IPS DF 6.9 (cell line): ENCODE measurements at places on chromosomes 6 and 20.

DNA sequence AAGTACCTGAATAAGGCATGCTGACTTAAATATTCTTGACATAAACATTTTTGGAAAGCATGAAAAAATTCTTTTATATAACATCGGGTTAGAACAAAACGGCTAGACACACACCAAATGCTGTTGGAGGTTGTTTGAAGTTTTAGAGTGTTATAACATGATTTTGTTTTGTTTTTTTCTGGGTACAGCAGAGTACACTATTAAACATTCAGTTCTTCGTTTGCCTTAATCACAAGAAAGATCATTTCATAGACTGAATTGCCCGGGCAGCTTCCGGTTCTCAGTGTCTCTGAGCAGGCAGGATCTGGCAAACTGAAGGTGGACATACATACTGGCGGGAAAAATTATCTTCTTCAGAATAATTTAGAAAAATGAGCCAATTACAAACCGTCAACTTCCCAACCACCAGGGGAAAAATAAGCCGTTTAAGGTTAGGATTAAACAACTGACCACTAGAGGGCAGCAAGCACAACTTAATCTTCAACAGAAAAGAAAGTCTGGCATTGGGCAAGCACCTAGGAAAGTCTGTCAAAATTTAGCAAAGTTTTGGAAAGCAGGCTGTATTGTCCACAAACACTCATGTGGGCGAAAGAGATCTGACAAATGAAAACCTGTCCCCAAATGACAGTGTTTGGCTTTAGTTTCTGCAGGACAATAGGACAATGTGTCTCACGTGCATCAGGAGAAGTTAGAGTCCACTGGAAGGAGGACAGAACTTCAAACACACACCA is 15.0 kb downstream of the ZNF217 start:
- DNase-seq, result peak; percentile 75

- no peak for DNase-seq
Measured at GRCh38 chr6:137873273-137873762, 6.3 kb downstream of the TNFAIP3 start.

- no peak for DNase-seq
Measured at GRCh38 chr20:36929290-36929689, 22.2 kb downstream of the SAMHD1 start.

- DNase-seq, result no peak
Measured at GRCh38 chr6:3755637-3756545, 4.4 kb upstream of the PXDC1 start.

GRCh38 chr6:130928158-130928912 is 101.1 kb downstream of the SMLR1 start:
- DNase-seq, result no peak

- no peak for DNase-seq
Measured at GRCh38 chr6:305371-306206, 13.3 kb downstream of the DUSP22 start.

- no peak for DNase-seq
Measured at GRCh38 chr6:167510648-167511047, 185.8 kb downstream of the TTLL2 start.

DNA sequence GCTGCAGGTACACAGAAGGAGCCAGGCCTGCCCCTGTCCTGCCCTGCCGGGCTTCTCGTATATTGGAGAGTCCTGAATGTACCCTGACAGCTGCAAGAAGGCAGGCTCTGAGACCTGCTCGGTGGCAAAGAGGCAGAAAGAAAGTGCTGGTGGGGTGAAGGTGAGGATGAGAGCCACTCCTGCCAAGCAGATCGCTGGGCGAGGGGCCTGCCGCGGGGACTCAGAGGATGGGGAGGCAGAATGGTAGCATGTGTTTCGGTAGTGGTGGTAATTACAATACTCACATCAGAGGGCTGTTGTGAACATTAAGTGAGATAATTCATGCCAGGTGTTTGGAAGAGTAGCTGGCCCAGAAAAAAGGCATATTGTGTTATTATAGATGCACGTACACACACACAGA is 56.6 kb upstream of the SLC22A23 start:
- DNase-seq, result no peak

DNA sequence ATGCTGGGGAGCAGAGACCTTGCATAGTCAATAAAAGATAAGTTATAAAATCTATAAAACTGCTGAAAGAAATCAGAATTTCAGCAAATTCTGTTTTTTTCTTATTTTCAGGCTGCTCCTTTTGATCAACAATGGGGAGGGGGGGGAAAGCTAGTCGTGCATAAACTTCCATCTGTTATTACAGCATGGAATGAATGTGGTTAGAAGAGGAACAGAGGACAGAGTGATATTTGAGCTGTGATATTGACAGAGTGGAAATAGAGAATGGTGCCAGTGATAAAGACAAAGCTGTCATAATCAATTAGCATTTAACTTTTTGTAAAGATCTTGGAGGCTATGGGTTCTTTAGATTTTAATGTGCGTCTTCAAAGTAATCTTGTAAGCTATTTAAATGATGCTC is 43.4 kb upstream of the QKI start:
- DNase-seq, result no peak

GRCh38 chr20:44008806-44009678 is 94.4 kb downstream of the TOX2 start:
- DNase-seq, result no peak

- DNase-seq, result no peak
Measured at GRCh38 chr6:133985970-133986369, 32.9 kb downstream of the TBPL1 start.

DNA sequence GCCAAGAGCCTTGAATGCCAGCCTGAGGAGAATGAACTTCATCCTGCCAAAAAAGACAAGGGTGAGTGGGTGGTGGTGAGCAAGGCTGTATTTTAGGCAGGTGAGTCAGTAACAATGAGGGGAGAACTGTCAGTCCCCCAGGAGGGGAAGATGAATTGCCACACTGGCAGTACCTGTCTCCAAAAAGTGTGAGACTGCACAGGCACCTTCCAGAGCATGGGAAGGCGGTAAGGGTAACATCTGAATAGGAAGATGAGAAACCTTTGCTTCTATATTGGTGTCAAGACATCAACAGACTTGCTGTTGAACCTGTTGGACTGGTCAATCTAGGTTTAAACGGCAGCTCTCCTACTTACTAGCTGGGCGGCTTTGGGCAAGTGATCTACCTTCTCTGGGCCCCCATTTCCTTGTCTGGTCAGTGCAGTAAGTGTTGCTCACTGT is 30.9 kb downstream of the STK35 start:
- DNase-seq, result no peak

GRCh38 chr6:36984581-36985416 is 1.2 kb downstream of the MTCH1 start:
- DNase-seq, result no peak

DNA sequence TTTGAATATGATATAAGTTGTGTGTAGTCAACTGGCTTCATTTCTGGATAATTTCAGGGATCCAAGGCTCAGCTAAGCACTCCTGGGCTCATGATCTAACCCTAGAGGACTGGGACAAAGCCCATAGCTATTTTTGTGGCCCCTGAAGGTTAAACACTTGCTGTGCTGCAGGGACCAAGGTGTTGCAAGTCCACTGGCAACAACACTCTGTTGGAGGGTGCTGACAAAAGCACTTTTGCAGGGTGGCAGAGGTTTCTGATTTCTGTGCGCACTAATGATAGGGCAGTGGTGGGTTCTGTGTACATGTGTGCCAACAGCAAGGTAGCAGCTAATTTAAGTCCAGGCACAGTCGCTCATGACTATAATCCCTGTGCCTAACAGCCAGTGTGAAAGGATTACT is 445.3 kb upstream of the SYNCRIP start:
- no peak for DNase-seq

DNA sequence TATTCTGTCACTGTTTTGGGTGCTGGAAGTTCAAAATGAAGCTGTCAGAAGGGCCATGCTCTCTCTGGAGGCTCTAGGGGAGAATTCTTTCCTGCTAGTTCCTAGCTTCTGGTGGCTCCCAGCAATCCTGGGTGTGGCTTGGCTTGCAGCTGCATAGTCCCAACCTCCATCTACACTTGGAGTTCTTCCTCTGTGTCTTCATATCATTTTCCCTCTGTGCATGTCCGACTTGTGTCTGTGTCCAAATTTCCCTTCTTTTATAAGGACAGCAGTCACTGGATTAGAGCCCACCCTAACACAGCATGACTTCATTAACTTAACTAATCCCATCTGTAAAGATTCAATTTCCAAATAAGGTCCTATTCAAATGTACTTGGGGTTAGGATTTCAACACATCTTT is 23.3 kb upstream of the ENPP1 start:
- no peak for DNase-seq

GRCh38 chr20:59598625-59599310 is 5.6 kb upstream of the PHACTR3 start:
- DNase-seq, result peak; percentile 13

DNA sequence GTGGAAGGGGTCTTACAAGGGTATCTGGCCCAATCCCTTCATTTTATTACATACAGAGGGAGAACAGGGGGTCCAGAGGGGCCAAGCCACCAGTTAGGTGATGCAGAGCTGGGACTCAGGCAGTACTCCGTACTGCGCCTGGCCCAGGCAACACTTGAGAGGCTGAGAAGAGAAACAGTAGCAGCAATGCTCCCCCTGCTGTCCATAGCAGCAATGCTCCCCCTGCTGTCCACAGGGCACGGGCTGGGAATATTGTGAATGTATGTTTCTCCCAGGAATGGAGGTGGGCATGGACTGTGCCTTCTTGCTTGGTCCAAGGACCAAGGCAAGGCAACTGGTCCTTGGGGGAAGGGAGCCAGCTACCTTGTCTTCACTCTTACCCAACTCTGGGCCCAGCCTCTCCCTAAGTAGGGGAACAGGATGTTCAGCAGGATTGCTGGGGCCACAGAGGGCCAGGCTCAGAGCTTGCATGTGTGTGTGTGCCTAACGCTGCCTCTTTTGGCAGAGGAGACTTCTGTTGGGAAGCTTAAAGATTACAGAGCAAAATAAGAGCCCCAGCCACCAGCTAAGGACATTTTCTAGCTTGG is 14.8 kb upstream of the FAM83C start:
- peak; percentile 47 for DNase-seq

GRCh38 chr20:59993736-59994430 is 35.7 kb downstream of the CDH26 start:
- DNase-seq, result no peak

DNA sequence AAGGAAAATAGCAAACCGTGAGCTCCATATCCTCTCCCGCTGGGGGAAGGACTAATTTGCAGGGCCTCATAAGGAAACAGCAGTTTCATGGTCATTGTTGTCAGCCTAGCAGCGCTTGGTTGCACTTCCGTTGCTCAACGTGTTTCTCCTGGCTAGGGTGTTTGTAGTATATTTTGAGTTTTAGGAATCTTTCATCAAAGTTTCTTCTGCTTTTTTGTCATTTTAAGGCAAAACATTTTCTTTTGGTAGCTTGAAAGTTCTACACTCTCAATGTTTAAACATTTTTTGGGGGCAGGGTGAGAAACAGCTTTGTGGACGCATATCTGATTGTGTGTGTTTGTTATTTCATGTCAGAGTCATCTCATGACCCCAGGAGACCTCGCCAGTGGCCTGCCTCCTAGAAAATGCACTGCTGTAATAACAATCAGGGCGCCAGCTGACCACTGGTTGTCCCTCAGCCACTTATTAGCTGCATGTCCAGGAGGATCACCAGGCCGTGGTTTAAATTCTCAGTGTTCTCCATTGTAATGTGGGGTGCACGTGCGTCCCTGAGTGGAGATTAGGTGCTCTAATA is 20.6 kb downstream of the JARID2 start:
- no peak for DNase-seq

DNA sequence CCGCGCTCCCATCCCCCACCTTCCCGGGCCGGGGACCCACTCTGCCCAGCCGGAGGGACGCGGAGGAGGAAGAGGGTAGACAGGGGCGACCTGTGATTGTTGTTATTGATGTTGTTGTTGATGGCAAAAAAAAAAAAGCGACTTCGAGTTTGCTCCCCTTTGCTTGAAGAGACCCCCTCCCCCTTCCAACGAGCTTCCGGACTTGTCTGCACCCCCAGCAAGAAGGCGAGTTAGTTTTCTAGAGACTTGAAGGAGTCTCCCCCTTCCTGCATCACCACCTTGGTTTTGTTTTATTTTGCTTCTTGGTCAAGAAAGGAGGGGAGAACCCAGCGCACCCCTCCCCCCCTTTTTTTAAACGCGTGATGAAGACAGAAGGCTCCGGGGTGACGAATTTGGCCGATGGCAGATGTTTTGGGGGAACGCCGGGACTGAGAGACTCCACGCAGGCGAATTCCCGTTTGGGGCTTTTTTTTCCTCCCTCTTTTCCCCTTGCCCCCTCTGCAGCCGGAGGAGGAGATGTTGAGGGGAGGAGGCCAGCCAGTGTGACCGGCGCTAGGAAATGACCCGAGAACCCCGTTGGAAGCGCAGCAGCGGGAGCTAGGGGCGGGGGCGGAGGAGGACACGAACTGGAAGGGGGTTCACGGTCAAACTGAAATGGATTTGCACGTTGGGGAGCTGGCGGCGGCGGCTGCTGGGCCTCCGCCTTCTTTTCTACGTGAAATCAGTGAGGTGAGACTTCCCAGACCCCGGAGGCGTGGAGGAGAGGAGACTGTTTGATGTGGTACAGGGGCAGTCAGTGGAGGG is 2.8 kb downstream of the SOX4 start:
- DNase-seq, result no peak

GRCh38 chr6:12328701-12329100 is 38.5 kb downstream of the EDN1 start:
- DNase-seq, result no peak

DNA sequence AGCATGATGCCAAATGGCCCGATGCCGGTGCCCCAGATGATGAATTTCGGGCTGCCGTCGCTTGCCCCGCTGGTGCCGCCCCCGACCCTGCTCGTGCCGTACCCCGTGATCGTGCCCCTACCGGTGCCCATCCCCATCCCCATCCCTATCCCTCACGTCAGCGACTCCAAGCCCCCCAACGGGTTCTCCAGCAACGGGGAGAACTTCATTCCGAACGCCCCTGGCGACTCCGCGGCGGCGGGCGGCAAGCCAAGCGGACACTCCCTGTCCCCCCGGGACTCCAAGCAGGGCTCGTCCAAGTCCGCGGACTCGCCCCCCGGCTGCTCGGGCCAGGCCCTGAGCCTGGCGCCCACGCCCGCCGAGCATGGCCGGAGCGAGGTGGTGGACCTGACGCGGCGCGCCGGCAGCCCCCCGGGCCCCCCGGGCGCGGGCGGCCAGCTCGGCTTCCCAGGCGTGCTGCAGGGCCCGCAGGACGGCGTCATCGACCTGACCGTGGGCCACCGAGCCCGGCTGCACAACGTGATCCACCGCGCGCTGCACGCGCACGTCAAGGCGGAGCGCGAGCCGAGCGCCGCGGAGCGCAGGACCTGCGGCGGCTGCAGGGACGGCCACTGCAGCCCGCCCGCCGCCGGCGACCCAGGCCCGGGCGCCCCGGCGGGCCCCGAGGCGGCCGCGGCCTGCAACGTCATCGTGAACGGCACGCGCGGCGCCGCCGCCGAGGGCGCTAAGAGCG is 144.6 kb downstream of the SOBP start:
- DNase-seq, result no peak

DNA sequence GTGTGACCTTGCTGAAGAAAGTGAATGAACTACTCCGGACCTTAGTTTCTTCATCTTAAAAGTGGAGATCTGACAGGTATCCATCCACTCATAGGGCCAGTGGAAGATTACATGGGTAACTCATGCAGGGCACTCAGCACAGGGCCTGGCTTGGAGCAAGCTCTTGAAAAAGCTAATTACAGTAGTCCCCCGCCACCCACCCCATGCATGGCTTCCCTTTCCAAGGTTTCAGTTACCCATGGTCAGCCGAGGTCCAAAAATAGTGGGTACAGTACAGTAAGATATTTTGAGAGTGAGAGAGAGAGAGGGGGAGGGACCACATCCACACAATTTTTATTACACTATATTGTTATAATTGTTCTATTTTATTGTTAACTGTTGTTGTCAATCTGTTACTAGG is 7.1 kb upstream of the PMEPA1 start:
- DNase-seq, result no peak
